Activated T-helper 17 cell treated with anti-CD3 and anti-CD28 coated beads, Interleukin-2, amount 50 U/mL, for 72 hours (primary cell): ENCODE measurements at places on chromosomes 16 and 17.

- ATAC-seq, result no peak
- H3K36me3 ChIP-seq, result no peaks in the 10 kb centered on the region
- no peak overlapping the region for H3K27ac ChIP-seq
- no peaks in the 10 kb centered on the region for H3K4me1 ChIP-seq
- no peak overlapping the region for H3K4me3 ChIP-seq
These were observed 900.0 kb upstream of the GOT2 start for GRCh38 chr16:59634004-59634579.

- H3K4me3 ChIP-seq, result peak overlapping the region; percentile 70
- peak; percentile 82 for ATAC-seq
- H3K36me3 ChIP-seq, result no peaks in the 10 kb centered on the region
- peak overlapping the region; percentile 85 for H3K27ac ChIP-seq
- H3K4me1 ChIP-seq, result peaks cover 29% of the 10 kb centered on the region
These were observed 70.9 kb downstream of the GNAO1 start for GRCh38 chr16:56262148-56262547.

- H3K36me3 ChIP-seq, result no peaks in the 10 kb centered on the region
- peak overlapping the region; percentile 44 for H3K27ac ChIP-seq
- H3K4me1 ChIP-seq, result peaks cover 30% of the 10 kb centered on the region
- H3K4me3 ChIP-seq, result peak overlapping the region; percentile 12
- H3K27me3 ChIP-seq, result no peaks in the 10 kb centered on the region
- peak; percentile 75 for ATAC-seq
These were observed 32.7 kb upstream of the LITAF start for GRCh38 chr16:11619327-11619851.

DNA sequence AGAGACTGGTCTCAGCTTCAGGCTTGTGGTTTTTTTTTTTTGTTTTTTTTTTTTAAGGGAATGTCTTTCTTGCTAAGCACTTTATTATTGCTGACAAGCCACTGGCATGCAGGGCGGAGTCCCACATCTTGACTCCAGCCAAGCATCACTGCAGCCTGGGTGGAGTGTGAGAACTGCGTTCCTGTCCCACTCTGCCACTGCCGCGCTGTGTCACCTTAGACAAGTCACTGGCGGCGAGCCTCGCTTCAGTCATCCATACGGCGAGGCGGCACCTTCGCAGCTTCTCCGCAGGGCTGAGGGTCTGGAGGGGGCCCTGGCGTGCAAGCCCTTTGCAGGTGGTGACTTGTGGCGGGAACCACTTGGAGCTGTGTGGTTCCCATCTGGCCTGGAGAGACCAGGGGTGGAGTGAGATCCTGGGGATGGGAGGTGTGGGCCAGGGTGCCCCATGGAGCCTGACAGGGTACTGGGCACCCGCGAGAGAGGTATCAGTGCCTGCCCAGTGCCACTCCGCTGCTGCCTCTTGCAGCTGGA is 99.1 kb upstream of the CIBAR2 start:
- no peaks in the 10 kb centered on the region for H3K4me1 ChIP-seq
- no peaks in the 10 kb centered on the region for H3K36me3 ChIP-seq
- H3K27ac ChIP-seq, result no peak overlapping the region
- H3K27me3 ChIP-seq, result peaks cover 3% of the 10 kb centered on the region
- ATAC-seq, result no peak
- no peak overlapping the region for H3K4me3 ChIP-seq
